ENCODE measurements at places on chromosomes 5 and 9. TPM values are rescaled to one million over a fixed set of nuclear protein-coding genes. Genes with fewer than 3 reads are reported as not detected.

TRIM7 gene
- 6.8 TPM for total RNA-seq

CMYA5 gene
- total RNA-seq, result 0.97 TPM

TMOD1 gene
- 1.3 TPM for total RNA-seq

GDA gene
- total RNA-seq, result not detected

SMIM33 gene
- not detected for total RNA-seq

STPG3 gene
- total RNA-seq, result not detected

ACOT12 gene
- not detected for total RNA-seq

PAX5 gene
- not detected for total RNA-seq

IL3 gene
- not detected for total RNA-seq

PHF24 gene
- not detected for total RNA-seq

CDC20B gene
- total RNA-seq, result not detected

PCDHB8 gene
- 2.9 TPM for total RNA-seq

SCGB3A1 gene
- not detected for total RNA-seq

IL31RA gene
- total RNA-seq, result 0.89 TPM

FOXD4L3 gene
- not detected for total RNA-seq

ENG gene
- total RNA-seq, result 57.4 TPM

ACTBL2 gene
- 0.11 TPM for total RNA-seq

ADGRD2 gene
- total RNA-seq, result not detected

FBLL1 gene
- 1.3 TPM for total RNA-seq

PNPLA7 gene
- total RNA-seq, result 0.89 TPM

IFNB1 gene
- not detected for total RNA-seq

ANXA2R gene
- 1.2 TPM for total RNA-seq

CTNNA1 gene
- 393 TPM for total RNA-seq

STING1 gene
- total RNA-seq, result 75.0 TPM

FOXD4L5 gene
- not detected for total RNA-seq

DBN1 gene
- 224 TPM for total RNA-seq

All from GM23248 (cell line).